AML-193 (cell line): ENCODE measurements at places on chromosomes 1 and 21.

- DNase-seq: no peak
Measured at GRCh38 chr1:56771717-56772116, 47.5 kb downstream of the FYB2 start.

GRCh38 chr1:221457685-221458446 lies 284.0 kb downstream of the DUSP10 start:
- no peak for DNase-seq

GRCh38 chr1:235511470-235512240 lies 7.4 kb upstream of the B3GALNT2 start:
- DNase-seq: no peak

DNA sequence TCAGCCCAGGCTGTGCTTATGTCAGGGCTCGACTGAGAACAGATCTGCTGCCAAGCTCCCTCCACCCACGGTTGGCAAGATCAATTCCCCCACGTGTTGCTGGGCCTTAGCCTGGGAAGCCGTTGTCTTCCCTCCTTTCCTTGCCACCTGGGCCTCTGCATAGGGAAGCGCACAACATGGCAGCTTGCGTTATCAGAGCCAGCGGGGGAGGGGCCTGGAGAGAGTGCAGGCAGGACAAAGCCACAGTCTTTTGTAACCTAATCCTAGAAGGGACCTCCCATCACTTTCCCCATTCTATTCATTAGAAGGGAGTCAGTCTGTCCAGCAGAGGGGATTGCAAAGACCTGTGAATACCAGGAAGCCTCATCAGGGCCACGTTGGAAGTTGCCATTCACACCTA lies 17.0 kb upstream of the IGSF21 start:
- DNase-seq: no peak

DNA sequence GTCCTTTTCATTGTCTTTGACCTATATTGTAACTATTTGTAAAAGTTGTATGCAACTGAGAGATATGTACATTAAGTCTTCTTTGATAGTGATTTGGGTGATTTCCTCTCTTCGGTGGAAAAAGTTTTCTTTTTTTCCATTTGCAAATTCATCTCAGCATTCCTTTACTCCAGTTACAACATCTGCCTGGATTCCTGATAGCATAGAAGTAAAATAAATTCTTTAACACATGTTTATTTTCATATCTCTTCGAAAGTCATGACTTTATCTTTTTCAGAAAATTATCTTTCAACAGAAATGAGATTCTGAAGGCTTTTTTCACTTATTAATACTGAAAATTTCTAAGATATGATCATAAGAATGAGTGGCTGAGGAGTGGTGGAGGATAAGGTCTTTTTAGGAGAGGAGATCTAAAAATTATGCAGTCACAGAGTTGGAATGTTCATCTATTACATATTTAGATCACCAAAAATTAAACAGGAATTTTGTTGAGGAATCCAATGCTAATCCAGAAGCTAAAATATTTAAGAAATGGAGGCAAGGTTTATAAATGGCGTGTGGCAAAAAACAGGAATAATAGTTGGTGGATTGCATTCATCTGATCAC lies 400.5 kb downstream of the KCNT2 start:
- no peak for DNase-seq

DNA sequence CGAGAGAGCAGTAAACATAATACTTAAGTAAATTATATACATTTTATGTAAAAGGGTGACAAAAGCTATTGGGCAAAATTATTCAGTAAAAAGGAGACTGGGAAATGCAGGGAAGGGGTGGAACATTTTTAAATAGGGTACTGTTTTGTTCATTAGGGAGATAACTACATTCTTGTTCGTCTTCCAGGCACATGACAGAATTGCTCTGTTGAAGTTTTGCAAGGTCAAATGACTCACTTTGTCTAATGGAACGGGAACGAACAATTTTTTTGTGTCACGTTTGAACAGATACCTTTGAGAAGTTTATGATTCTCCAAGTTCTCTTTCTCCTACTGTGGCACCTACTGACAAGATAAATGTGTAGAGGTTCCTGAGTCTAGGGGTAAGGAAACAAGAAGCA lies 382.3 kb upstream of the ZRANB2 start:
- DNase-seq: no peak

DNA sequence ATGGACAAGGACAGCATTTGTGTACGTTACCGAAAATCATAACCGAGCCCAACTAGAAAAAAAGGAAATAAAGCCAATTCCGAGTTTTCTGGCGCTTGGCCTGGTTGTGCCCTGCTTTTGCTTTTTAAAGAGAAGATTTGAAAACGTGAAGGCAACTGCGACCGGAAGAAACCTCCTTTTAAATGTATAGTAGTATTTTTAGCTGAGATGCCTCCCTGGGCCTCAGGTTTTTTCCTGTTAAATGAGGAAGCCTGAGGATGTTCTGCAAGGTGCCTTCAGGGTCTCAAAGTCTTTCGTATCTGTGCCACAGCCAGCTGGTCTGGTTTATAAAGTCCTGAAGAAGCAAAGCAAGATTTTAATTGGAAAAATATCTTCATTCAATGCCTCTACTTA lies 371 bp upstream of the ODF2L start:
- peak; percentile 37 for DNase-seq
